Stimulated activated CD4-positive, alpha-beta T cell treated with anti-CD3 and anti-CD28 coated beads, Interleukin-12 subunit alpha, Interleukin-12 subunit beta, amount 100 ng/mL, for 48 hours (primary cell): ENCODE measurements at places on chromosomes 6 and 20.
A peak's percentile ranks its signal among the peaks of the same experiment; 100 is the strongest.

GRCh38 chr6:32190911-32191677, 1.1 kb upstream of the PBX2 start:
- no peak for DNase-seq

DNA sequence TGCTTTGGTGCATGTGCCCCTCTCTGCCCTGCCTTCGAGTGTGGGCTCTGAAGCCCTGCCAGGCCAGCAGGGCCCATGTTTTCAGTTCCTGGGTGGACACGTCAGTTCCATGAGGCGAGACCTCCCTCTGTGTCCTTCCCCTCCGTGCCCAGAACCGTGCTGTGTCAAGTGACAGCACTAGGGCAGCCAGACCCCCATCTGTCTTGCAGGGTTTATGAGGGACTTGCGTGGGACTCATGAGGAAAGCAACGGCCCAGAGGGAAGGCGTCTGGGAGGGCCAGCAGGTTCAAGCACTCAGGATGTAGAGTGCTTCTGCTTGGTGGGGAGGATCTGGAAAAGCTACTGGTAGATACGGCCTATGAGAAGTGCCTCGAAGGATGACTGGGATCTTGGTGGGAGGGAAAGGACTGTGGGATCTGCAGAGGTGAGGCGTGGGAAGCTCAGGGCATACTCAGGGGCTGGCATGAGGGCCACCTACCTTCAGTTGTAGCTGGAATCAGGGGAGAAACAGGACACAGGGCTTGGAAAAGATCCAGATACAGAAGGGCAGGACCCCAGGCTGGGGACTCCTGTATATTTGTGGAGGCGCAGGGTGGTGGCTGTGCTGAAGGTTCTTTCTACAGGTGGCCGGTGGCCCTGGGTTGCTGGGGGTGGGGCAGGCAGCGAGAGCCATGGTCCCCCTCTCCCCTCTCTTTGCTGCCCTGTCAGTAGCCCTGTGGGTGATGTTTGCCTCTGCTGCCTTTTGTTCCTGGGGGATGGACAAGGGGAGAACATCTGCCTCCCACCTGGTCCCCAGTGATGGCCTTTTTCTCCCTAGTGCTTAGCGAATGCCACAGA, 5.5 kb downstream of the NPEPL1 start:
- DNase-seq = no peak

DNA sequence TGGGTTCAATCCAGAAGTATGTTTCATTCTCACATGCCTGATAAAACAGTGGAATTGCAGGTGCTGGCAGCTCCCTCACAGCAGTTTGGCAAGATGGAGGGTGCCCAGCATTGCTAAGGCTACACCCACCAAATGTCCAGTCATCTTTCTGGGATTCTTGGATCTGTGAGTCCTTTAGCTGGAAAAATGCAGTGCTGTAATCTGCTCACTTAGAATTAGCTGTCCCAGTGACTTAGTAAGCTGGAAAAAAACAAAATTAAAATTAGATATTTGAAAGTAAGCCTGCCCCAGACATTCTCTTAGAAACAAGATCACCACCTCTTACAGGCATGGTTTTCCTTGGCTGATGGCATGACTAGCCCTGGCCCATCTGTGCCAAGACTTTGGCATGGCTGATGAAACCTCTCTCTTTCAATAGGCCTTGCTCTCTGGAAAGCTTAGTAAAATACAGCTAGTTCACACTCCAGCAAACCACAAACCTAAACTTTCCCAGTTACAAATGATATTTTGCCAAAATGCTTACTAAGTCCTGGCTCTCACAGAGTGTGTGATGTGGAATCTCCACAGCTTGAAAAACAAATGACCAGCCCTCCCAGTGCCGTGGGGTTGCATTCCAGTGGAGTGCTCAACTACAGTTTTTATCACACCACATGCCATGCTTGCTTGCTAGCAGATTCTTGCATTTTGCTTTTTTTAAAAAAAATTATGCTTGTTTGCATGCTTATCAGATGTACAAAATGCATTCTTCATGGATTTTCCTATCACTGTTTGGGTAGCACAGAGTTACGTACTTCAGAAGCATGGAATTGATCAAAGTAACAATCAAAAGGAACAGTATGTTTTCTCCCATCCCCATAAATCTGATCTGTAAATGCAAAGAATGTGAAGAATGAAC, 261.5 kb downstream of the EYA4 start:
- DNase-seq = no peak

- no peak for DNase-seq
Observed at GRCh38 chr6:9801249-9801754, 613.6 kb downstream of the TFAP2A start.

DNA sequence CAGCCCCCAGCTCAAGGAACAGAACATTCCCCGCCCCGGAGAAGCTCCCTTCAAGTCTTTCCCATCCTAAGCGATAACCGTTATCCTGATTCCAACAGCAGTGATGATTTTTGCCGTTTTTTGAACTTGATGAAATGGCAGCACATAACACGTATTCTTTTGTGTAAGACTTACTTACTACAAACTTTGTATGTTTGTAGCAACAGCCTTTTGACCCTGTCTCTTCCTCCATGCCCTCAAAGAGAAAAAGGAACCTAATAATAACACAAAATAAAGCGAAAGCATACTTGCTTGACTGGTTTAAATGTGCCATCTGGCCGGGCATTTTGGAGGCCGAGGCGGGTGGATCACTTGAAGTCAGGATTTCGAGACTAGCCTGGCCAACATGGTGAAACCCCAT, 26.4 kb upstream of the SLC9A8 start:
- DNase-seq = no peak

- no peak for DNase-seq
Observed at GRCh38 chr6:48667797-48668196, 556.8 kb upstream of the PTCHD4 start.

- DNase-seq = no peak
Observed at GRCh38 chr20:50580016-50580747, 70.0 kb downstream of the PTPN1 start.

DNA sequence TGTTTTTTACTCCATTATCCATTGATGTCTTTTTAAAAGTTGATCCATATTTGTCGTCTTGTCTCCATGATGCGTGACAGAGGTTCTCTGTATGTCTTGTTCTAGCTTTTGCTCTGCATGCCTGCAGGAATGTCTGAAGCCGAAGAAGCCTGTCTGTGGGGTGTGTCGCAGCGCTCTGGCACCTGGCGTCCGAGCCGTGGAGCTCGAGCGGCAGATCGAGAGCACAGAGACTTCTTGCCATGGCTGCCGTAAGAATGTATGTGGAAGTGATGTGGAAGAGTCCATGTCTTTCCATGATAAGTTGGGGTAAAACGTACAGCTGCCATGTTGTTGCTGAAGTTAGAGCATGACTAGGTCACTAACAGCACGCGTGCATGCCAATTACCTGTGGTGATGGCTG, 5.3 kb downstream of the RNF114 start:
- DNase-seq = no peak

DNA sequence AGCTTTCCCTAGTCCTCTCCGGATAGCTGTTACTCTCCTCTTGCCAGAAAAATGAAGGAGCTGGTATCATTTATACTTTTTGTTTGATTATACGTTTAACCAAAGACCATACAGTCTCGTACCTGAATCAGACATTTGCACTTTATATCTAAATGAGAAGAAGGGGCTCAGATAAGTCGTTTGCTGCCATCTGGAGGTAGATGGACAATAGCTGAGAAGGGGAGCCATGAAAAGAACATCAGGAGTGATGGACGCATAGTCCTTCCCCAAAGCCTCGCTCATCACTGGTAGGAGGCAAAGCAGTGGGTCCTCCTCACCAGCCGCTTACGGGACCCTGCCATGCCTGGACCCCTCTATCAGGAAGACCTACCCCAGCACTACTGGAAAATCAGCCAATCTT, 45.4 kb downstream of the RPF2 start:
- DNase-seq = no peak

- DNase-seq = no peak
Observed at GRCh38 chr6:153192943-153193885, 62.1 kb upstream of the RGS17 start.

GRCh38 chr20:58647162-58647795, 3.8 kb upstream of the STX16 start:
- no peak for DNase-seq

DNA sequence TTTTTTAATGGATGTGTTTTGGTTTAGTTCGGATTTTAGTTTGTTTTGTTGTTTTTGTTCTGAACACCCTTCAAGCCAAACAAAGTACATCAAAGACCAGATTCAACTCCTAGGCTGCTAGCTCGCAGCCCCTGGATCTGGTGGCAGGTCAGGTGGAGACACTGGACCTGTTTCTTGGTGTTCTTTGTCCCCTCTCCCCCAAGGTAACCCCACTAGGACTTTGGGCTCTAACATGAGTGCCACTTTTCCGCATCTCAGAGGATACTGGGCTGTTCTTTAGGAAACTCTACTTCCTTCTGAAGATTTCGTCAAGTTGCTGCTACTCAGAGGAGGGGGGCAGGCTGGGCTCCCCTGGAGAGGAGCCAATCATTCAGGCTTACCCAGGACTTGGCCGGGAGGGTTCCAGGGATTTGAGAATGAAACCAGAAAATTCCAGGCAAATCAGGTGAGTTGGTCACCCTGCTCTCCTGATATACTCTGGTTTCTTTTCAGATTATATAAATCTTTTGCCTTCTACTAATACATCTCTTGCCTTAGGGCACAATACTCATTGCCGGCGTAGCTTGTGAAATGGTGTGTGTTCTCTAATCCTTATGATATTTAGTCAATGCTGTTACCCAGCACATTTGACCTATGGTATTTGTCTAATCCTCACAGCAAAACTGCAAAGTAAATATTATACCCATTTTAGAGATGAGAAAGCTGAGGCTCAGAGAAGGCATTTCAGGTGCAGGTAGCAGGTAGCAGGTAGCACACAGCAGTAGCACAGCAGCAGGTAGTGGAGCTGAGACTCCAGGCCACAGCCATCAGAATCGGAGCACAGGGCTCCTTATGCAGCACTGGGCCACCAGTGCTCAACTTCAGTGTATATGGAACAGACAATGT, 291.6 kb downstream of the TSHZ2 start:
- DNase-seq = no peak

GRCh38 chr6:129586815-129587214, 123.2 kb downstream of the ARHGAP18 start:
- no peak for DNase-seq

- no peak for DNase-seq
Observed at GRCh38 chr6:53437557-53438202, 88.9 kb upstream of the ELOVL5 start.

DNA sequence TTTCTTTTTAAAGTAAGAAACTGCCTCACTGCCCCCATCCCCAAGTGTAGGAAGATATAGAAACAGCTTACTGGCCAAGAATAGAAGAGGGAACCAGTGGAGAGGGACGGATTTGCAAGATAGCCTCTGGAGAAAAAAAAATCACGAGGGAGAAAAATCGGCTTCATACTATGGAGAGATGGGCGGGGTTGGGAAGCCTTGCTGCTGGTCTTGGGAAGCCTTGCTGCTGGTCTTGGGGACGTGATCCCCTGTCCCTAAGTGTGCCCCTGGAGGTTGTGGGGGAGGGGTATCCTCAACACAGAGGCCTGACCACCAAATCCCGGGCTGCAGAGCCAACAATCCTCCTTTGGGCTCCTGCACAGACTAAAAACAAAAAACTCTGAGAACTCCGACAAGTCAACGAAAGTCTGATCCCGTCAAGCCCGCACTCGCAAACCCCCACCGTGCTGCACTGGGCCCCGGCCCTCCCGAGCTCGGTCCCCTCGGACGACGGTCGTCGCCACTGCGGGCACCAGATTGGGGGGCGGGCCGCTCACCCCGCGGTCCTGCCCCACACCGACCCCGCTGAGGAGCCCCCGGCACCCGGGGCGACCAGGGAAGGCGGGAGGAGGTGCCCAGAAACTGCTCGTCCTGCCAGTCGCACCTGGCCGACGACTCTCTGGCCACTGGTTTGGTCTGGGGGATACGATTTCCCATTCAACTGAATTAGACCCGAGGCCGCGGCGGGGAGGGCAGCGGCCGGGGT, 750 bp downstream of the MAP7 start:
- DNase-seq = no peak

DNA sequence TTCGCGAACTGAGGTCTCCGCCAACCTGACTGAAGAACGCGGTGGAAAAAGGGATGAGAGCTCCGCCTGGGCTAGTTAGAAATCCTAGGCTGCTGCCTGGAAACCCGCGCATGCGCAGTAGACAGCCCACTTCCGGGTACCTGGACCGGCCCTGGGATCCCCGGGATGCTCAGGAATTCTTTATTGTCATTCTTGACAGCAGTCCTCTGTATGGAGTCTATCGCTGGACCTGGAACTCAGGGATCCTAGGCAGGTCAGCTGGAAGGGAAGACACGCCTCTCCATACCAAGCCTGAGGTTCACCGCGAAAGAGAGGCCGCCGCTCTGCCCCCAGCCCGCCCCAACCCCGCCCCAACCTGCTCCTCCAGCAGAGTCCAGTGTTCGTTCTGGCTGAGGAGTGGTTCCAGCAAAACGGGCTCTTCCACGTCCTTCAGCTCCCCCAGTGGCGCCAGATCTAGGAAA, 1379.2 kb upstream of the DEFB115 start:
- DNase-seq = no peak

DNA sequence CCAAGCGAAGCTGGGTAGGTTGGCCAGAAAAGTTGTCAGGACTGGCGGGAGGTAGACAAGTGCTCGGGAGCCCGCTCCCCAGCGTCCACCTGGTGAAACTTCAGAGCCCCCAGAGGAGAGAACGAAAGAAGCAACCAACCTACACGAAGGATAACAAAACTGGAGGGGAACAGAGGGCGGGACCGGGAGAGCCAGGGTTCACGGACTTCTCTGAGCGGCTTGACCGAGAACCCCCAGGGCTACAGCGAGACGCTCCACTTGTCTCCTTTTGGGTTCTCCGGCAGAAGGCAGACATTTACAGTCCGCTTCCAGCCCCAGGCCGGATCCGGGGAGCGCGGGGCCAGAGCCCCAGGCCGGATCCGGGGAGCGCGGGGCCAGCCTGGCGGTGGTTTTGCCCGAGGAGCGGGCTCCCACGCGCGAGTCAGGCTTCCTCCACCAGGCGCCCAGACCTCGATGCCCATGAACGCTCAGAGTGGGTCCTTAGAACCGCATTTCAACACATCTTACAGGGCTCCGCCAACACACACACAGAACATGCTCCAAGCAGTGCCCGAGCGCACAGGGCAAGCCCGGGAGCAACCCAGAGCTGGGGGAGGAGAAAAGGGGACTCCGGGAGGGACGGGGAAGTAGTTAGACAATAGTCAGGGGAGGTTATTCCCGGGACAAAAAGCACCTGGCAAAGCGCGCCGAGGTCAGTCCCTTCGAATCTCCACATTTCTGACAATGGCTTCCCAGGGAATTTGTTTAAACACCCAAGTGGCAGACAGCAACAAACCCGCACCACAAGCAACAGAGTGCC, 1.1 kb downstream of the PTPRK start:
- peak; percentile 12 for DNase-seq

DNA sequence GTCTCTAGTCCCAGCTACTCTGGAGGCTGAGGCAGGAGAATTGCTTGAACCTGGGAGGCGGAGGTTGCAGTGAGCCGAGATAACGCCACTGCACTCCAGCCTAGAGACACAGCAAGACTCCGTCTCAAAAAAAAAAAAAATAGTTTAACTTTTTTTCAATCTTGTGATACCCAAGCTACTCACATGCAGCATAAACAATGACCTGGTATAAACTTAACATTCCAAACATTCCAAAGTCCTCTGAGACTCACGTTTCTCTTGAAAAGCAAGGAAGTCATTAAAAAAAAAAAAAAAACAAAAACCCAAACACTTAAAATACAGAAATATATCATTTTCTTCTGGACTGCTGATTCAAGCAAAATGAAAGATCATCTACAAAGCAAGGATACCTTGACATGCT, 14.3 kb downstream of the CRNKL1 start:
- DNase-seq = no peak

GRCh38 chr6:157761331-157761921, 61.6 kb upstream of the SNX9 start:
- DNase-seq = no peak
